ENCODE measurements at places on chromosomes 11 and 22. TPM values are rescaled to one million over a fixed set of nuclear protein-coding genes. Genes with fewer than 3 reads are reported as not detected.

Gene PSMA1
- 126 TPM for total RNA-seq

Gene SLC29A2
- total RNA-seq = 31.7 TPM

Gene OR8D1
- not detected for total RNA-seq

Gene BAIAP2L2
- 12.1 TPM for total RNA-seq

Gene TMEM121B
- total RNA-seq = 2.9 TPM

Gene FLRT1
- 0.26 TPM for total RNA-seq

Gene ZP1
- not detected for total RNA-seq

Gene OOSP4B
- not detected for total RNA-seq

Gene FOLH1
- 2.9 TPM for total RNA-seq

Gene CAVIN3
- total RNA-seq = 7.9 TPM

Gene DDX25
- total RNA-seq = 1.8 TPM

All from type B pancreatic cell (in vitro differentiated cells).